T1000 (cell line): ENCODE measurements at places on chromosomes 1 and 21.
A peak's percentile ranks its signal among the peaks of the same experiment; 100 is the strongest.

DNA sequence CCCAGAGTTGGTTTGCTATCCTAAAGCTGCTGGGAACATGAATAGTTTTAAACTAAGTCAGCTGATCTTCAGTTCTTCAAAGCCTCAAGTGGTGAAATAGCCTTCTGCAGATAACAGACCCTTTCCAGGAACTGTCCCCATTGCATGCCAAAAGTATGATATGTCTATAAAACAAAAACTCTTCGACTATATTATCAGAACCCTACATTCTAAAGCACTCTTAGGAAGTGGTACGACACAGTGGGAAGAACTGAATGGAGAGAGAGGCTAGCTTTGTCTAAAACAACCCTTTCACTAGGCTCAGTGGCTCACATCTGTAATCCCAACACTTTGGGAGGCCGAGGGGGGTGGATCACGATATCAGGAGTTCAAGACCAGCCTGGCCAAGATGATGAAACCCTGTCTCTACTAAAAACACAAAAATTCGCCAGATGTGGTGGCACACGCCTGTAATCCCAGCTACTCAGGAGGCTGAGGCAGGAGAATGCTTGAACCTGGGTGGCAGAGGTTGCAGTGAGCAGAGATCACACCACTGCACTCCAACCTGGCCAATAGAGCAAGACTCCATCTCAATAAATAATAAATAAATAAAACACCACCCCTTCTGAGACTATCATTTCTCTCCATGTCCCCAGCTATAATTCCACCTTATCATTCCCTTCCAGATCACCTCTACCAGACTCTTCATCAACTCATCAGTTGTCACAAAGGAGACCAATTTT lies 2.2 kb upstream of the FRRS1 start:
- DNase-seq = no peak

GRCh38 chr1:241336335-241336734 lies 20.7 kb downstream of the RGS7 start:
- DNase-seq = no peak

DNA sequence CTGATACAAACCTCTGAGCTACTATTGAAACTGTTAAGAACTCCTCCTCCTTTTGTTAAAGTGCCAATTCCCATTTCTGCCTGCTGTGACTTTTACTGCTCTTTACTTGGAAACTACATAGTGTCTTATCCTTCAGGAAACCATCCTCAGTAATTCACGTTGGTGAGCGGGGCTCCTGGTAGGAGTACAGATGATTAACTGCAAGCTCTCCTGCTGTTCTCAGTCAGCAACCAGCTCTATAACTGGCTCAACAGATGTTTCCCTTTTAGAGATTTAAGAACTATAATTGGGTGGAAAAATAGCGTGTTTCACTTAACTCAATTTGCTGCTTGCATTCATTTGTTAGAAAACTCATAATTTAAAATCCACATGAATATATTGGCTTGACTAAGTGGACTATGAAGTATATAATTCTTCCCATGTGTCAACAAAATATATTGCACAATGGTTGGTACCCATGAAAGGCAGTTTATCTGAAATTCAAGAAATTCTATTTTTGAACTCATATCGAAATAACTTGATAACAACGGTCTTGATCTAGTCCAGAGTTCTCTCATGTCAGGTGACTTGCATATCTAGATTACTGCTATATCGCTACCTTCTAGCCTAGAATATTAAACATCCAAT lies 574.0 kb downstream of the KCNT2 start:
- no peak for DNase-seq

GRCh38 chr1:234924450-234925355 lies 203.9 kb downstream of the TOMM20 start:
- DNase-seq = no peak

DNA sequence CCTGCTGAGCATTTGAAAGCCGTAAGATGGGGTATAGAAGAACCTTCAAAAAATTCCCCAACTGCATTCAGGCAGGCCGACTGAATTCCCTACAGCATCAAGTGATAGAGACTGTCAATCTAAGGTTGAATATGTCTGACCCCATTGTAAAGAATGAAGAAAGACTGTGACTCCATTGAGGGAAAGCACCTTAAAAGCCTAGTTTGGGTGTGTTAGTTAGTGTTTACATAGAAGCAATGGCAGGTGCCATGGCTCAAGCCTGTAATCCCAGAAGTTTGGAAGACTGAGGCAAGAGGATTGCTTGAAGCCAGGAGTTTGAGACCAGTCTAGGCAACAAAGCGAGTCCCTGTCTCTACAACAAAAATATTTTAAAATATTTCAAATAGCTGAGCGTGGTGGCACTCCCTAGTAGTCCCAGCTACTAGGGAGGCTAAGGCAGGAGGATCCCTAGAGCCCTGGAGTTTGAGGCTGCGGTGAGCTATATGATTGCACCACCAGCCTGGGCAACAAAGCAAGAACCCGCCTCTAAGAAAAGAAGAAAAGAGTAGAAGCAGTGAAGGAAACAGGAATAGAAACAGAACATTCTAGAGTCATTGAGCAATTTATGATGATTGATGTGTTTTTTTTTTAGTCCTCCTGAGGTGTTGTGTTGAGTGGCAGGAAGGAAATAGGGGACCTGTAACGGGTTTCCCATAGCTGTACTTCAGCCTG lies 15.4 kb downstream of the POLR3GL start:
- no peak for DNase-seq

DNA sequence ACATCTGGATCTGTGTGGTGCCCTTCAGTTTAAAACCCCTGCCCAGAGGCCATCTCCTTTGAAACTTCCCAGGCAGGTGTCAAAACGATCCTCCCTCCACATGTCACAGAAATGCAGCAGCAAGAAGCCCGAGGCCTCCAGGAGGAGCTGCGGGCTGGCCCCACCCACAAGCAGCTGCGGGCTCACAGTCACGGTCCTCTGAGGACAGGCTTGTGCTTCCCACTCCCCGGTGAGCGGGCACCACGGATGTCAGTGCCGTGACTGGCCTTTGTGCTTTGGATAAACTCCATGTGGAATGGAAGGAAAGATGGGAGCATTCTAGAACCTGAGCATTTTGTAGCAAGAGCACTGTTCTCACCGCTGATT lies 65.8 kb downstream of the SIK1 start:
- DNase-seq = no peak

DNA sequence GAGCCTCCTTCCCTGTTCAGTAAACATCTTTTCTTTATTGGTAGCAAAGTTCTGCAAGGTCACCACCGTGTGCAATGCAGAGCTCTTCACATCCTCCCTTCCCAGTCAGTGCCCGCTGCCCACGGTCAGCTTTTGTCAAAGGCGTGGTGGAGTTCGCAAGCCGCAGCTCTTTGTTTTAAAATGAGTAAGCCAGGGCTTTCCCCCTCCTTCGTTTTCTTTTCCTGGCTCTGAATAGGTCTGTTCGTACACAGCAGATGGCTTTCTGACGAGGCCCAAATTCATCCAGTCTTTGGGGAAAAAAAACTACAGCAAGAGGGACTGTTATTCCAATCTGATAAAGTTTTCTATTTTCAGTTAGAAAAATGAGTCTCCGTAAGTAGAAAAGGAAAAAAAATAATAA lies 153.2 kb downstream of the LRIG2 start:
- no peak for DNase-seq

GRCh38 chr1:14615549-14616218 lies 17.2 kb downstream of the KAZN start:
- no peak for DNase-seq

- no peak for DNase-seq
Measured at GRCh38 chr1:16644193-16644481, 22.6 kb downstream of the RNU1-3 start.

DNA sequence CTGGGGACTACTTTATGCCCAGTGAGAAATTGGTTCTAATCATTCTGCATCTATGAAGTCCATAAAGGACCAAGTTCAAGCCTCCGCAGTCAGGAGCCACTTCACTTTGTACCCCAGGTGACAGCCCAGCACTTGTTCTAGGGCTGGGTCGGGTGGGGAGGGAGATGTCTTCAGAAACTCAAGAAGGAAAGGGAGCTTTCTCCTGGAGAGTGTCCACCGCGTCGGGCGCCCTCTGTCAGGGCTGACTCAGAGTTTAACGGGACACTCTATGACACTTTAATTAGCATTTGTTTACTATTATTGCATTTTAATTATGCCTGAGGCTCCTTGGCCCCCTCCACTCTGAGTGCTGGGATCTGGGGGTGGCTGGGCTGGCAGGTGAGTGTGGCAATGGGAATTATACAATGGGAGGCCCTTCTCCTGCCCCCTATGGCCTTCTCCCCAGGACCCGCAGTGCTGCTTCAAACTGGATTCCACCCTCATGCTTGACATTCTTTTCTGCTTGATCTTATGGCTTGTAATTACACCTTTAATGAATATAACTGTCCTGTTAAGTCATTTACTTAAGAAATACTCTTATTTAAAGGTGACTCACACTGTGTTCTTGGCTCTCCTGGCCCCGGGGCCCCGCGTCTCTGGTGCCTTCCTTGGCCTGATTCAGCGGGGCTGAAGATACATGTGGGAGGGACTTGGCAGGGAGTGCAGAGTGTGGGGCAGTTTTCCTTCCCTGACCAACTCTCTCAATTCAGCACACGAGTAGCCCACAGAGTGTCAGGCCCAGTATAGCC lies 136.6 kb downstream of the PLXNA2 start:
- peak; percentile 84 for DNase-seq

- no peak for DNase-seq
Measured at GRCh38 chr1:59814180-59814900, 409 bp upstream of the HOOK1 start.

DNA sequence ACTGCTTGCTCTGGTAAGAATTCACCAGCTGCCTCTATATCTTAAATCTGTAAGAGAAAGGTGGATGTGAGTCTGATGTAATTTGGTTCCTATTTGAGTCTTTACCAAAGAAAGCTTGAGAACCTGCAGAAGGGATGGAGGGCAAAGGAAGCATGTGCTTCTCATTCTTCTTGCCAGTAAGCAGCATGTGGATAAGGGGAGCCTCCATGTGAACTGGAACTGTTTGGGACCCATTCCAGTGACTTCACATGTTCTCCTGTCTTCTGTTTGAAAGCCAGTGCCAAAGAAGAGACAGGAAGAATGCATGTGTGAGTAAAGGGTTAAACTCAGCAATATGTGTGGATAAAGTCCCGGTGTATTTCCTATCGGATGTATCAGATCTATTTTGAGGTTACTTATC lies 119.6 kb upstream of the ADGRL2 start:
- no peak for DNase-seq

DNA sequence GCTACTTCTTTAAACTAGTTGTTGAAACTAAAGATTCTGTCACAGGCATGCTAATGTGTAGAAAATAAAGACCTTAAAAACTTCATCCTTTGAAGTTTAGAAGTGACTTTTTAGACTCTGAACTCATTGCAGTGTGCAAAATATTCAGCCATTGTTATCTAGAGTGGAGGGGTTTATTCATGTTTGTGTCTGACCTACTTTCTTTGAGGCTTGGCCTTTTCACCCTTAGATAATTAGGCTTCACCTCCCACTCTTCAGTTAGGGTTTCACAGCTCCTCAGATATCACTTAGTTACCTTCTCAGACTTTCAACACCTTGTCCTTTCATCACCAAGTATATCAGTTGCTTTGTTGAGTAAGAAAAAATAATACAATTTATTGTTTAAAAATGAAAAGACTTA lies 75.9 kb downstream of the IVNS1ABP start:
- no peak for DNase-seq

- DNase-seq = peak; percentile 55
Measured at GRCh38 chr1:39410915-39411436, 80.5 kb upstream of the BMP8A start.

DNA sequence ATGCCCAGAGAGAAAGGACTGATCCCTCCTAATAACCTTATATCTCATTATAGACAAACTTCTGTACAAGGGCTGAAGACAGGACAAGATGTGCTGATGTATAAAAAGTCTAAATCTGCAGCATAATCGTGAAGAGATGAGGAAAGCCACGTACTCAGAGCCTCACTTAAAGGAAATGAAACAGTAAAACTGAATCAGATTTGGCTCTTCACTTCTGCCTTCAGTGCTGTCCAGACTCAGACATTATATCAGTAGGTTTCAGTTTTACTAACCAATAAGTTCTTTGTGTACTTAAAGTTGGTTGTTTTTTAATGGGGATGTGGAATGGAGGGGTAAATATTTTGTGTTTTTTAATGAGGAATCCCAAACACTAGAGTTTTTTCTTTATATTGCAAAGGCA lies 45.3 kb upstream of the RGS1 start:
- no peak for DNase-seq

DNA sequence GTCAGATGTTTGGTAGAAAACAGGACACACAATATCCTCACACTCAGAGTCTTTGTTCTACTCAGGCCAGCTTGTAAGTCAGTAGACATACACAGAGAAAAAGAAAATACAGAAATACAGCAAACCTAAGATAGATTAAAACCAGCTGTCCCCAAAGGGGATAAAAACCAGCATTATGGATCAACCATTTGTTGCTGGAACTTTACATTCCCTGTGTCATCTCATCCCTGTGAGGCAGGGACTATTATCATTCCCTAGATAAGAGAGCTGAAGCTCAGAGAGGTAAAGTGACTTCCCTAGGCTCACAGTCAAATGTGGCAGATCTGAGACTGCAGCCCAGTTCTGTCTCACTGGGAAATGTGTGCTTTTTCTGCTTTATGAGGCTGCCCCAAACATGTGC lies 80.7 kb downstream of the DMRTA2 start:
- DNase-seq = no peak

GRCh38 chr1:240190881-240191401 lies 99.3 kb downstream of the FMN2 start:
- DNase-seq = peak; percentile 50

GRCh38 chr1:43531107-43531905 lies 623 bp downstream of the PTPRF start:
- DNase-seq = peak; percentile 39

DNA sequence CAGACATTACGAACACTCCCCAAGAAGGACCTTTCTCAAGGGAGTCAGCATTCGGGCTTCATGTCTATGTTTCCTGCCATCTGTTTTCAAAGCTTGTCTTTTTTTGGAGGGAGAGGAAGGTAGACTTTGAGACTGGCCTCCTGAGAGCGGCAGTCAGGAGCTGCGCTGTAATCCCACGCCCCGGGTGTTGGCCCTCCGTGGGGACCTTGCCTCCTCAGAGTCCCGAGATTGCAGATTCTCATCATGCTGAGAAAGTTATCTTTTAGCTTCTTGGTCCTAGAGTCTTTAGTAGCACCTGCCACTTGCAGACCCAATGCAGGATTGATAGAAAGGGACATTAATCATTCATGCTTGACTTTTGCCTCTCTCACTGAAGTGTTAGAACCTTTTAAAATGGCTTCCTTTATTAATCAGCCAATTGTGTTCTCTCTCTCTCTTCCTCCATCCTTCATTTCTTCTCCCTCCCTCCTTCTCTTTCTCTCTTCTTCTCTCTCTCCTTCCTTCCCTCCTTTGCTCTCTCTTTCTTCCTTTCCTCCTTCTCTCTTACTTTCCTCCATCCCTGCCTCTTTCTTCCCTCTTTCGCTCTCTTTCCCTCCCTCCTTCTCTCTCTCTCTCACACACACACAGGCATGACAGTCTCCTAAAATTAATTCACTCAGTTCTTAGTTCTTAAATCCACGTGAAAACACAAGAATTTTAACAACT lies 25.2 kb upstream of the GNPAT start:
- no peak for DNase-seq
